Activated CD4-positive, alpha-beta T cell treated with anti-CD3 and anti-CD28 coated beads for 24 hours (primary cell): ENCODE measurements at places on chromosomes 5 and 9.

DNA sequence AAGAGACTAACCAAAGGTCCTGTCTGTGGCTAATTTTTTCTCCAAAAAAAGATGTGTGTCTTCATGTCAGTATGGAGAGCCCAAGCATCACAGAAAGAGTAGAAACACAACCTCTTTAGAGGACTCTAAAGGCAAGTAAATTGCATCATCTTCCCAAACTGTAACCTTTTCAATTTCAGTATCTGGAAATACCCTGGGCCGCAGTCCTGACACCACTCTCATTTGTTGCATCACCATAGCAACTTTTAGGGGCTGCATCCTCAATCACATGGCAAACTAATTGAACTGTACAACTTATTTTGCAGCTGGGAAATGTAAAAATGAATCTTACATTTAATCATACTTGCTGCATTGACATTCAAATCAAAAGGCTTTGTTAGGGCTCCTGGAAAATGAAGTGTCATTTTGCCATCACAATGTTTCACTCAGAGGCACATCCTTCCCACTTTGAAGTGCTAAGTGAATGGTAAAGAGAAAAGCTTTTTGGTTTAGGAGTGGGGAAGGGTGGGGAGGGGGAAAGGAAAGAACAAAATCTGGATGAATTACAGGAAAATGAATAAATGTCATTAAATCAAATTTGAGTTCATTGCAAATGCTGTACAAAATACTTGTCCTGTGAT lies 60.6 kb upstream of the GRIA1 start:
- DNase-seq, result no peak

GRCh38 chr5:31623249-31623648 lies 15.7 kb upstream of the PDZD2 start:
- DNase-seq, result no peak

DNA sequence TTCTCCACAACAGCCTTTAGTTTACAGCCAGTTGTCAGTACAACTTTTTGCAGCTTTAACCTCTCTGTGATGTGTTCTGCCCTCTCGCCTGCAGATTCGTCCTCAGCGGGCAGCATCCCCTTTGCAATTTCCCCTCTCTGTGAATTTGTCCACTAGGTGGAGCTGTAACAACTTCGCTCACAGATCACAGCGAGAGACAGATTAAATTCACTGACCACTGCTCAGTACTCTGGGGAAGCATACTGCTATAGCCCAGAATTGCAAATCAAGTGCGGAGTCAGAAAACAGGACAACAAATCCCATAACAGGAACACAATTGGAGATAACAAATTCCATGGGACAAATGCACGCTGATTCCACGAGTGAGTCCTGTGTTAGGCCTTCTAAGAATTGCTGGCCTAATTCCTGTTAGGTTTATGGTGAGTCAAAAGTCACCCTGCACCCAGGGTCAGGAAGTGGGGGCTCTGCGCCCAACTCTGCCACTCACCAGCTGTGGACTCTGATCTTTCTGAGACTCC lies 2124.9 kb downstream of the MAT2B start:
- DNase-seq, result no peak

- DNase-seq, result no peak
Observed at GRCh38 chr5:35046774-35047173, 975 bp downstream of the AGXT2 start.

DNA sequence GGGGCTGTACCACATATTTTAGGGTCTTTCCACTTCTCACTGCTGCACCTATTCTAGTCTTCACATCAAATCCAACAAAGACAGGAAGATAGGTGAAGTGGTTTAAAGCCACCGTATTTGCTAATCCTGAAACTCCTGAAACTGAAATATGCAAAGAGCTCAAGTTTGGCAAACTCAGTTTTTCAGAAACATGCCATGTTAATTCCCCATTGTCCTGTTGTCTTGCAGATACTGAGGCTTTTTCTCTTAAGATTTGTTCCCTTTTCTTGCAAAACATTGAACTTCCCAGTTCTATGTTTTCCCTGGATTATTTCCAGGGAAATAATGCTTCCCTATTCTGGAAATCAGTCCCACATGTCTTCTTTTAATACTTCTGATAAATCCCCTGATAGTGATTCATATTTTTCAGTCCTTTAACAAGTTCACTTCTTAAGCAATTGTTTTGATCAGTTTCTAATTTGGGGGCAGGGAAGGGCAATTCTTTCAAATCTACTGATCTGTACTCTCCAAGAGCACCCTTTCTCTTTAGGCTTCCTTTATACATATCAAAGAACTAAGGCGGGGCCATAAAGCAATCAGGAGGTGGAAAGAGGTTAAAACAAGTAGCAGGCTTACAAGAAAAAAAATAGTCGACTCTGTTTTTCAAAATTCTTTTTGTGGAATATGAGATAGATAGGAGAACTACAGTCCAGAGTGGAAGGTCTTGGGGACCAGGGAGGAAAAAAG lies 648.5 kb downstream of the BNC2 start:
- DNase-seq, result no peak

DNA sequence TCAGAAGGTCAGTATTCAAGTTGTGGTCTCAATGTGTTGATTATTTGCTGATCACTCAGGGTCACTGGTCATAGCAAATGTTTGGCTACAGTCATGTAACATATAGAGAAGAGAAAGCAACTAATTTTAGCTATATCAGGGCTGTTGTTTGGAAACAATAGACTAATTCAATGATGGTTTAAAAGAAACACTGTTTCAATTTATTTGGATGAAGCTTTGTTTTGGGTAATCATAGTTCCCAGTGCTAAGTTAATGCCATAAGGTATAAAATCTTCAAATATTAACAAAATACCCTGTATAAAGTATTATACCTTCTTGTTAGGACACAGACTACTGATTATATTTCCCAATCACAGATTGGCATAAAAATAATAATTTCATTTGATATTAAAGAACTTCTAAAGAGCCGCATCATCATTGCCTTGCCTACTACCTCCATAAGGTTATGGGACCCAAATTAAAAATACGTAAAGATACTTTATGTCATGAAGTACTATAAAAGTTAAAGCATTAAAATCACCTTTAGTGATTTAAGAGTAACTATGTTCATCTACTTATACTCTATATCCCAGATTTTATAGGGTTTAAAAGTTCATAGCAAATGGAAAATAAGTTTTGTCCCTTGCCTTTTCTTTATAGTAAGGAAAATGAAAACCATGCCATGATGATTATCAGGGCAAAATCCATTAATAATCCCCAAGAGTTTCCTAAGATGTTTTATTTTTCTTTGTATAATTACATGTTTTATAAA lies 6.0 kb downstream of the NR3C1 start:
- no peak for DNase-seq

GRCh38 chr5:3265131-3265885 lies 330.3 kb upstream of the IRX1 start:
- DNase-seq, result no peak

DNA sequence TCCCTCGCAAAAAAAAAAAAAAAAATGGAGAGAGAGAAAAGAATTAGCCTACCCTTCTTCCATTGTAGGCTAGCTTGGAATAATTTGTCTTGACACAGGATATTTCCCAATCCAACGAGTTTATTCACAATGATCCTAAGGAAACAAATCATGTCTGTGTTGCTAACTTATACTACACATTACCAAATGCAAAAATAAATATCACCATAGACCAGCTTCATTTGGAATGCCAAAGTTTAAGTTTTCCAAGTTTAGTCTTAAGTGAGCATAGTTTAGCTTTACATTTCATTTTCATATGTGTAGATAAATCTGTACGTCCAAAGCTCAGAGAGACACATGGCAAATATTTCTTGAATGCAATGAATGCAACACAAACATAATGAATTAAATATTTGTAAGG lies 1106.2 kb upstream of the DMAC1 start:
- DNase-seq, result no peak

- no peak for DNase-seq
Observed at GRCh38 chr5:92518318-92518904, 1062.6 kb downstream of the NR2F1-AS1 start.

GRCh38 chr5:66959653-66960052 lies 236.9 kb downstream of the CD180 start:
- DNase-seq, result no peak

DNA sequence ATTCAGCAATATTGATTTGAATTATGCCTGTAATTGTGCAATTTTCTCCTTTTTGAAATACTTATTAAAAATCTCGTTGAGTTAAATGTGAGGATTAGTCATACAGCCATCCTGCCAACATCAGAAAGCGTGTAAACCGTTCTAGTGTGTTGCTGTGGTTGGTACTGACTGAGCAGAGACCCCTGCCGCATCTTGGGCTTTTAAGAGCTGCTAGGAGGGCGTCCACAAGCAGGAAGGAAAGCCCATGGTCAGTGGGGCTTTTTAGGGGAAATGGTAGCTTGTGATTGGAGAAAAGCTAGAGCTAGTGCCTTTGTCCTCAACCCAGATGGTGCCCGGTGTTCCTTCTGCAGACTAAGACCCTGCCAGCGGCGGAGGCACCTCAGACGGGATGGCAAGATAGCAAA lies 1.3 kb downstream of the SDHA start:
- DNase-seq, result no peak

- no peak for DNase-seq
Observed at GRCh38 chr5:60507687-60508086, 192.3 kb downstream of the DEPDC1B start.

- DNase-seq, result no peak
Observed at GRCh38 chr9:93236541-93237206, 52.7 kb downstream of the WNK2 start.

- DNase-seq, result no peak
Observed at GRCh38 chr5:42620579-42621216, 135.9 kb upstream of the CCDC152 start.

DNA sequence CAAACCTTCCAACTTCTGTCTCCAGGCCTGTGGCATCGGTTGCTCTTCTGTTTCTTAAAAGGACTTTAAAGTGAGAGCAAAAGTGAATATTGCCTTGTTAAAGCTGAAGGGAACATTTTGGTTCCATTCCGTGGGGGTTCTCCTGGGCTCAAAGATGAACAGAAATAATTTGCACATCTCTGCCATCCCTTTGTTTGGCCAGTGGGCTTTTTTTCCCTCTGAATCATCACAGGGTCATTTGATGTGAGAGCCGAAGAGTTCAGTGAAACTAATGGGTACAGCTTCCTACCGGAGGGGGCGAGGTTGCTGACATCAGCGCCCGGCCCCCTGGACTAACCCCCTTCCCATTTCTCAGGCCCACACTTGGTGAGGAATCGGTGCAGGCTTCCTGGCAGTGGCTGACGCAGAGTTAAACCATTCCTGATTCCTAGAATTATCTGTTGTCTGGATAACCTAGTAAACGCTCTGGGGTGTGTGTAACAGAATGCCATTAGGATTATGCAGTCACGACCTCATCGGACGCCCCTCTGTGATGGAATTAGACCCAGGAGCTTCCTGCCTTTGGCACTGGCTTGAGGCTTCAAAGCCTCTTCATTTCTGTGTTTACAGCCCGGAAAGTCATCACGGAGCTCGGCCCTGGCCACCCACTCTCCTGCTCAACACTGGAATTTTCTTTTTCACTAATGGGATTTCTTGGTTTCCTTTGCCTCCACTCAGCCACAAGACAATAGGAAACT lies 61.6 kb upstream of the RPL26L1 start:
- no peak for DNase-seq

- no peak for DNase-seq
Observed at GRCh38 chr5:123965626-123966025, 453.6 kb downstream of the CSNK1G3 start.

- no peak for DNase-seq
Observed at GRCh38 chr5:1707467-1707866, 92.2 kb downstream of the MRPL36 start.

DNA sequence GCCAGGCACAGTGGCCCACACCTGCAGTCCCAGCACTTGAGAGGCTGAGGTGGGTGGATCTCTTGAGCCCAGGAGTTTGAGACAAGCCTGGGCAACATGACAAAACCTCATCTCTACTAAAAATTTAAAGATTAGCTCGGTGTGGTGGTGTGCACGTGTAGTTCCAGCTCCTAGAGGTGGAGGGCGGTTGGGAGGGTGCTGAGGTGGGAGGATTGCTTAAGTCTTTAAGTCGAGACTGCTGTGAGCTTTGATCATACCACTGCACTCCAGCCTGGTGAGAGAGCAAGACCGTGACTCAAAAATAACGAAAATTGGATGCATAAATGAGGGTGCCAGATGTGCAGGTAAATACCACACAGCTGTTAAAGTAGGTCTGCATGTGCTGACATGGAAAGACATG lies 39.3 kb upstream of the TDRD7 start:
- DNase-seq, result no peak

- no peak for DNase-seq
Observed at GRCh38 chr5:174555726-174556125, 168.7 kb upstream of the MSX2 start.

DNA sequence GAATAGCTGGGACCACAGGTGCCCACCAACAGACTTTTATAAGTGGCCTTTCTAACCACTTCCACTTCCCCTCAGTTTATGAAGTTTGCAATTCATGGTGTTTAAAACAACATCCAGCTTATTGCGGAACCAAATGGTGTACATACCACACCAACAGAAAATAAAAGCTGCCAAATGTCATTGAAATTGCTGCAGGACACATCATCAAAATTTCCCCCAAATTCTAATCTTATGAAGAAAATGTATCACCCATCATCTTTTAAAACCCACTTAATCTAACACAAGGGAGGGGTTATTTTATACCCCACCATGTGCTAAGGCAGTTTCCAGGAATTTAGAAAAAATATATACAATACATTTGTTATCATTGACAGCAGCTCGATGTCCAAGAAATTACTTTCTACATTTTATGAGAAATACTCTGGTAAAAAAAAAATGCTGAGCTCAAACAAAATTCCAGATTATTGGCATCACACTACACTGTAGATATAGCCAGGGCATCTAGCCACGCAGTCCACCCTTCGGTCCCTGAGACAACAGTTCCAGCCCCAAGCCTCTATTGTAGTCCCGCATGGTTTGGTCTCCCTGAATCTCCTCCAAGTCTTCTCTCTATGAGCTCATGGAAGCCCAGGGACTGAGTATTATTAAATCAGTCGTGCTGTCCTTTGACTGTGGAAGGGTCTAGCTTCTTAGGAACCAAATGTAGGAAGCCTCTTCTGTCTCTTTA lies 372.8 kb upstream of the SLC30A5 start:
- no peak for DNase-seq

GRCh38 chr9:84941792-84942191 lies 272.3 kb downstream of the NTRK2 start:
- no peak for DNase-seq

- DNase-seq, result no peak
Observed at GRCh38 chr5:55823151-55823796, 27.9 kb upstream of the IL31RA start.

GRCh38 chr9:94112716-94113465 lies 28.6 kb downstream of the PTPDC1 start:
- DNase-seq, result no peak

DNA sequence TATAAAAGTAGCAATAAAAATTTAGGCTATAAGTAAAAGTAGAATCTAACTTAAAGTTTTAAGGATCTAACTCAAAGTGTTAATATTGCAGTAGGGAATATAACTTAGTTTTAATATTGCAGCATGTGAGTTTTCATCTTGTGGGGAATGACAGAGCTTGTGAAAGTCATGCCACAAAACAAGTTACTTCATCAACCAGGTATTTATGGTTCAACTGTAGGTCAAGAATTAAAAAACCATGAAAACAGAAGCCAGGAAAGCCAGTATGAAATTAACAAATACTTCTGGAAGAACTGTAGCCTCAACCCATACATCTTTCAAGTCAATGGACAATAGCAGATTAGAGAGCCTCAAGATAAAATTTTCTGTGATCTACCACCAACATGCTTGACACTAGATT lies 19.0 kb downstream of the HMGCS1 start:
- DNase-seq, result no peak
